ENCODE measurements at places on chromosomes 13 and 19.

GRCh38 chr19:19543101-19543500, 5.0 kb downstream of the CILP2 start:
- DNase-seq, result no peak

DNA sequence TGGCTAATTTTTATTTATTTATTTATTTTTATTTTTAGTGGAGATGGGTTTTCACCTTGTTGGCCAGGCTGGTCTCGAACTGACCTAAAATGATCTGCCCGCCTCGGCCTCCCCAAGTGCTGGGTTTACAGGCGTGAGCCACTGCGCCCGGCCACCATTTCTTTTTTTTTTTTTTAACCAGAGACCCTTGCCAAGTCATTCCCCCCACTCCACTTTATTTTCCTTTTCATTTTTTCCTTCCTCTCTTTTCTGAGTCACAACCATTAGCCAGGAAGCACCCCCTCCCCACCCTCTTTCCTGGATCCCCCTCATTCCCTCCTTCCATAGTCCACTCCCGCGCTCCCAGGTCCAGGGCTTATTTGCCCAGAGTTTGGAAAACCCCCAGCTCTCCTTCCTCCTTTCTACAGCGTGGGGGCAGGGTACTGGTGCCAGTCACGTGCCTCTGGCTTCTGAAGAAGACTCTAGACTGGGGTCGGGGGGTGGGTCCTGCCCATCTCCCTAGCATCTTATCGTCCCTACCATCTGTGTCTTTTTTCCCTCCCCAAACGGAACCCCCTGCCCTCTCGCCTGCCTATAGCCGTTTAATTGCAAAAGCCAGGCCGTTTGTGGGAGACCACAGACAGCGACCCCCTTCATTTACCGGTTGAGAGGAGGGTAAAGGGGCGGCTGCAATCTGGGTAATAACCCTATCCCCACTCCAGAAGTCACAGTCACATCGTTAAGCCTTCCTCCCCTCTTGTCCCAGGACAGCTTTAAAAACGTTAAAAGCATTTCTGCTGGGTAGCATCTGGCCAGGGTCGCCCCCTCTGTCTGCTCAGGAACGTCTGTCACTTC, 1.1 kb upstream of the CALR start:
- DNase-seq, result no peak

DNA sequence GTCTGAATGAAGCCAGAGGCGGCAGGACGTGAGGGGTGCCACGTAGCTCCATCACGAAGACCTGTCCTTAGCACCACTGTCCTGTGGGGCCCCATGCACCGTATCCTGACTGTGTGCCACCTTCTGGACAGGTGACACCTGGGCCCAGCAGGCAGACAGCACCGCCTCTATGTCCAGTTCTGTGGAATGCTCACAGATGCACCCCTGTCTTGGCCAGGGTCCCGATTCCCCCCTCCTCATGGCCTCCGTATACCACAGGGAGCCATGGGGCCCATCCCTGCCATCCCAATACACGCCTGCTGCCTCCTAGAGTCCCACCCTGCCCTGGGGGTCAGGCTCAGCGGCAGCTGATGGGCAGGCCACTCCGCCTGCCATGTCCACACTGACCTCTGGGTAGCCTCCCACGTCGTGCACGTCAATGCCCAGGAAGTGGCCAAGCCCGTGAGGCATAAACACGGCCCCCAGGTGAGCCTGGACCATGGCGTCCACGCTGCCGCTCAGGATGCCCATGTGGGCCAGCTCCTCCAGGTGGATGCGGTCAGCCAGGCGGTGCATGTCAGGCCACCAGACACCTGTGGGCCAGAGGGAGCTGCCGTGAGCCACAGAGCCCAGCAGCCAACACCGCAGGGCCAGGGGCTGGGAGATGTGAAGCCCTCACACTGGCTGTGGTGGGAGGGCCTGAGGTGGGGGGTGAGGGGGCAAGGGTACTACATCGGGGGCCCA, 17.6 kb downstream of the CEBPG start:
- no peak for DNase-seq

DNA sequence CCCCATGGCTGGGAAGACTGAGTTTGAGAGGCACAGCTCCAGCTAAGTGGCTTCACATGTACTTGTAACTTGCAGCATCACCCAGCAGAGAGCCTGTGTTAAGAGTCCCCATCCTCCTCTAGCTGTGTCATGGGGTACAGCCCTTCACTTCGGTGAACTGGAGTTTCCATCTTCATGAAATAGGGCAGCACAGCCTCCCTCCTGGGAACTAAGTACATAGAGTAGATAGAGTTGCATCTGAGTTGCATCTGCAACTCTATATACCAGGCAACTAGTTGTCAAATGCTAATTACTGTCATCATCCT, 1.2 kb downstream of the PRDX2 start:
- DNase-seq, result no peak

DNA sequence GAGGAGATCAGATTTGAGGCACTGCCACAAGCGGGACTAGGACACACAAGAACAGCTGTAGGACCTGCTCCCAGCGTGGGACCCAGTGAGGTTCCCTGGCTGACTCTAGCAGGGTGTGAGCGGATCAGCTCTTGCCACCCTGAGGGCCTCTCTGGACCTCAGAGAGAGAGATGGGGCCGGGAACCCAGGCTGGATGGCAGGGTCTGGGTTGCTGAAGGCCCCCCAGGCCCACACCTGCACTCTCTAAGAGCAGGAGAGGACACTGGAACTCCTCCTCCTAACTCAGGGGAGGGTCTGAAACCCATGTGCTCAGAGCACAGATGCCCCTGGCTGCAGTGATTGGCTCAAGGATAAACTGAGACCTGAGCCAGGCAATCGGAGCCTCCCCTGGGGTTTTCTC, 13.5 kb upstream of the IL4I1 start:
- no peak for DNase-seq

DNA sequence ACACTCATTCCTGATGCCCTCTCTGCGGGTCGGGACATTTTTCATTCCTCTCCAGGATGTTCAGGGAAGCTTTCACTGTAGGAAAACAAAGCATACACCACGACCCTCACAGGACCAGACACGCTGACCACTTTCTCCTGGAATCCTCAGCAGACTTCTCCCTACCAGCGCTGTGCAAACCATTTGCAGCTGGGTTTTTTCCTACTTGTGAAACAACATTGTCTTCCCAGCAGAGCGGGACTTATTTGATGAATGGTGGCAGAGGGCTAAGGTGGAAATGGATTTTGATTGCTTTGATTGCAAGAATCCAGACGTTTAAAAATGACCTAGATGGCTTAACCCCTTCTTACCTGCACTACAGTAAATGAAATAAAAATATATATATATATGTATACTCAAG, 265.9 kb downstream of the TBC1D4 start:
- DNase-seq, result no peak

Data from brain pericyte (primary cell).